Osteocyte (in vitro differentiated cells): ENCODE measurements at places on chromosomes 7 and 10. TPM values are rescaled to one million over a fixed set of nuclear protein-coding genes. Genes with fewer than 3 reads are reported as not detected.

- H3K36me3 ChIP-seq, result no peaks in the 10 kb centered on the region
- no peak overlapping the region for H3K4me3 ChIP-seq
- H3K27me3 ChIP-seq, result no peaks in the 10 kb centered on the region
- H3K27ac ChIP-seq, result no peak overlapping the region
These were observed 304.8 kb downstream of the GFRA1 start for GRCh38 chr10:115968236-115968635.

DNA sequence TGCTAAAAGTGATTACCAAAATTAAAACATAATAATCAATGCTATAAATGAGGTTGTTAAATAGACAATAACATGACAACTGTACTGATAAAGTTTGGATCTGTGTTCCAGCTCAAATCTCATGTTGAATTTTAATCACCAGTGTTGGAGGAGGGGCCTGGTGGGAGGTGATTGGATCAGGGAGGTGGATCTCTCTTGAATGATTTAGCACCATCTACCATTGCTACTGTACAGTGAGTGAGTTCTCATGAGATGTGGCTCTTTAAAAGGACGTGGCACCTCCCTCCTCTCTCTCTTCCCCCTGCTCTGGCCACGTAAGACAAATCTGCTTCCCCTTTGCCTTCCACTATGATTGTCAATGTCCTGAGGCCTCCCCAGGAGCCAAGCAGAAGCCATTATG lies 77.5 kb downstream of the HTR5A start:
- no peak overlapping the region for H3K27ac ChIP-seq
- H3K4me1 ChIP-seq, result no peaks in the 10 kb centered on the region
- no peak for DNase-seq
- no peaks in the 10 kb centered on the region for H3K36me3 ChIP-seq
- peaks cover 4% of the 10 kb centered on the region for H3K27me3 ChIP-seq
- H3K4me3 ChIP-seq, result no peak overlapping the region

DNA sequence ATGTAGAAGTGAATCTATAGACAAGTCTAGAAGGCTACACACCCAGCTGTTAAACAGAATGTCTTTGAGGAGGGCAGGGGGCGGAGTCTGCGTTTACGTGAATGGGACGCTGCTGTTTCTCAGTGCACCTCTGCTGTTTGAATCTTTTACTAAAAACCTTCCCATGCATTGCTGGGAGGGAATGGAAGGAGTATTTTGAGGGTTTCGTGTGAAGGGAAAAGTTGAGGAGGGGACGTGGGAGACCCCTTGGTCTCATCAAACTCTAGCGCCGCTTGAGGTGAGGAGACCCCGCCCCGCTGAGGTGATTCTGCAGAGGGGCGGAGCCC lies 492 bp upstream of the VCL start:
- H3K4me1 ChIP-seq, result peaks cover 36% of the 10 kb centered on the region
- H3K4me3 ChIP-seq, result peak overlapping the region; percentile 90
- H3K36me3 ChIP-seq, result peaks cover 7% of the 10 kb centered on the region
- no peak for DNase-seq
- H3K27ac ChIP-seq, result peak overlapping the region; percentile 84
- H3K27me3 ChIP-seq, result no peaks in the 10 kb centered on the region

GRCh38 chr7:1642291-1642731 lies 27.8 kb upstream of the ELFN1 start:
- no peaks in the 10 kb centered on the region for H3K36me3 ChIP-seq
- no peak overlapping the region for H3K4me3 ChIP-seq
- peaks cover 14% of the 10 kb centered on the region for H3K27me3 ChIP-seq
- H3K27ac ChIP-seq, result no peak overlapping the region

DNA sequence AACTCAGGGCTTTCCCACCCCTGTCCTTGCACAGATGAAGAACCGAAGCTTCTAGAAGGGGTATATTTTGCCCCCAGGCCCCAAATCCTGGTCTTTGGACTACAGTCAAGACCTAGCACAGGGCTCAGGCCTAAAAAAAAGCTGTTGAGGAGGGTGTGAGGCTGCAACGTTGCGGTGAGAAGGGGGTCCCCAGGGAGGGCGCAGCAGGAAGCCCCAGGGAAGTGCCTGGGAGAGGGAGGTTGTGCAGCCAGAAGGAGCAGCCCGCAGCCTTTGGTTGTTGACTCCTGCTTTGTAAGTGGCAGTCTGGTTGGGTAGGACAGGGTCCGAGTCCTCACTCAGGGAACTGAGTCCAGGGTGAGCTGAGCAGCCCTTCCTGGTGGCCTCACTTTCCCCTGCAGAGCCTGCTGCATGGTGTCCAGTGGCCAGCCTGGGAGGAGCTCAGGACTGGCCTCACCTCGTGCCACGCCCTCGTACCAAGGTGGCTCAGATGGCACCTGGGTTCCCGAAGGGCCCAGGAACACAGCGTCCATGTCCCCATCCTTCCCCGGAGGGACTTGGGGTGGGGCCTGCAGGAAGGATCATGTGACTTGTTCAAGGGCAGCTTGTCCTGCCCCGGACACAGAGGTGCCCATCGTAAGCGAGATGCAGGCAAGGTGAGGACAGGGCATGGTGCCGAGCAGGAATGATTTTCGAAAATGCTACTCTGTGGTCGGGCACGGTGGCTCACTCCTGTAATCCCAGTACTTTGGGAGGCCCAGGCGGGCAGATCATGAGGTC lies 166.4 kb upstream of the TNRC18 start:
- no peaks in the 10 kb centered on the region for H3K27me3 ChIP-seq
- no peak overlapping the region for H3K27ac ChIP-seq
- H3K4me1 ChIP-seq, result peaks cover 17% of the 10 kb centered on the region
- H3K36me3 ChIP-seq, result peaks cover 2% of the 10 kb centered on the region
- H3K4me3 ChIP-seq, result no peak overlapping the region

DNA sequence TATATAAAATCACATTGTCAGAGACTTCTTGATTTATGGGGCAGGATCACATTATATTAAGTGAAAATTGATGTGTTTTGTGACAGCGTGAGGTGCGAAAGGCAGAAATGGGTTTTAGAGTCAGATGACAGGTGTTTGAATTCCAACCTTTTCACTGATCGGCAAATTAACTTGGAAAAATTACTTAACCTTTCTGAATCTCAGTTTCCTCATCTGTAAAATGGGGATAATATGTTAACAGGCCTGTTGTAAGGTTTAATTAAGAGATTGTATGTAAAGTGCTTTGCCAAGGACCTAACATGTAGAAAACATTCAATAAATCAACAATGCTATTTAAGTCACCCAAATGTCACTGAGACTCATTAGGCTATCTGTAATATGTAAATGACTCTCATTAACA lies 221.2 kb upstream of the LYZL1 start:
- H3K27me3 ChIP-seq, result peaks cover 7% of the 10 kb centered on the region
- no peaks in the 10 kb centered on the region for H3K36me3 ChIP-seq
- no peak for DNase-seq
- no peak overlapping the region for H3K27ac ChIP-seq

DNA sequence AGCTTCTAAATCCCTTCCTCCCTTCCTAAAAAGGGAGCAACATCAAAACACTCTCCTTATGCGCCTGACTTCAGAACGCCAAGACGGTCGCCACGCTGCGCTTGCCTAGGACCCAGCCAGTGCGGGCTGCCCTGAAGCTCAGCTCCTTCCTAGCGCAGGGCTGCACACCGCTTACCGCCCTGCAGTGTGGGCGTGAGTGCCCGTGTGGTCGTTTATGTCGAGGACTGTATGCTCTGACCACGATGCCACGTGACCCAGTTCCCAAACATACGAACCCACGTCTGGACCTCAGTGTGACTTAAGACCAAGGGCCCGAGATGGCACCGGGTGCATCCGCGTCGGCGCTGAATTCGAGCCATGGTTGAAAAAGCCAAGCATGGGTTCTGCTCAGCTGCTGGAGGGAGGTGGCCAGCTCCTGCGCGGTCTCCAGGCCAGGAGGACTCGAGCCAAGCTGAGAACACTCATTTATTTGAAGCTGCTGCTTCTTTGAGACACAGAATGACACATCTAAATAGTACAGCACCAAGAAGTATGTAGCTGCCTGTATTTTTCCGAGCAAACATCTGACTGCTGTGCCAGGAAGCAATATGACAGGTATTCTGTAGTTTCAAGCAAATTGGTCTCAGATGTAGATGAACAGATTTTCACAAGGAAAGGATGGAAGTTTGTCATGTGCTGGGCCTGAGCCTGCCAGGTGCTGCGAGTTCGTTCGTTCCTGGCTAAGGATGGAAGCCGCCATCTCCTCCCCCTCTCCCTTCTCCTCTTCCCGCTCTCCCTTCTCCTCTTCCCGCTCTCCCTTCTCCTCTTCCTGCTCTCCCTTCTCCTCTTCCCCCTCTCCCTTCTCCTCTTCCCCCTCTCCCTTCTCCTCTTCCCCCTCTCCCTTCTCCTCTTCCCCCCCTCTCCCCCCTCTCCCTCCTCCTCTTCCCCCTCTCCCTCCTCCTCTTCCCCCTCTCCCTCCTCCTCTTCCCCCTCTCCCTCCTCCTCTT lies 184.7 kb downstream of the EBF3 start:
- H3K36me3 ChIP-seq, result no peaks in the 10 kb centered on the region
- no peak overlapping the region for H3K27ac ChIP-seq
- DNase-seq, result no peak
- H3K27me3 ChIP-seq, result no peaks in the 10 kb centered on the region
- no peak overlapping the region for H3K4me3 ChIP-seq

GRCh38 chr10:131670341-131670740 lies 230.5 kb upstream of the PPP2R2D start:
- no peaks in the 10 kb centered on the region for H3K4me1 ChIP-seq
- DNase-seq, result no peak
- no peaks in the 10 kb centered on the region for H3K27me3 ChIP-seq
- no peaks in the 10 kb centered on the region for H3K36me3 ChIP-seq
- H3K27ac ChIP-seq, result no peak overlapping the region

GRCh38 chr7:39541511-39541910 lies 24.7 kb upstream of the YAE1 start:
- peaks cover 26% of the 10 kb centered on the region for H3K27me3 ChIP-seq
- no peaks in the 10 kb centered on the region for H3K4me1 ChIP-seq
- H3K4me3 ChIP-seq, result no peak overlapping the region
- DNase-seq, result no peak

- no peak overlapping the region for H3K27ac ChIP-seq
- H3K4me1 ChIP-seq, result no peaks in the 10 kb centered on the region
- H3K36me3 ChIP-seq, result peaks cover 47% of the 10 kb centered on the region
These were observed 64.4 kb upstream of the RSBN1L start for GRCh38 chr7:77631820-77632219.

GRCh38 chr10:110265573-110266193 lies 39.0 kb downstream of the SMNDC1 start:
- H3K27ac ChIP-seq, result no peak overlapping the region
- H3K27me3 ChIP-seq, result no peaks in the 10 kb centered on the region
- H3K4me3 ChIP-seq, result no peak overlapping the region

DNA sequence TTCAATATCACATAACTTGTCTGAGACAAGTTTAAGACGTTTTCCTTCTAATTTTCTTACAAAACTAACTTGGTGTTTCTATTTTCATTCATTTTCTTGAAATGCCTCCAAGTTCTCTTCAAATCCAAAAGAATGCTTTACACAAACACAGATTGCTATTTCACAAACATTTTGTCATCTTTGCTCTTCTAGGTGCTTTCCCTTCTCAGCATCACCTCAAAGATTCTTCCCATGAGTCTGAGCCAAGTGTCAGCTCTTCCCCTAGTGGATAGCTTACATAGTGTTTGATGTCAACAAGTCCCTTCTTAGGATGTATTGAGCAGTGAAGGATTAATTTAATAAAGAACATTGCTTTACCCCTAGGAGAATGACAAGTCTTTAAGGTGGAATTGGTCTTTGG lies 38.1 kb upstream of the SEMA3A start:
- peaks cover 21% of the 10 kb centered on the region for H3K4me1 ChIP-seq
- H3K27me3 ChIP-seq, result no peaks in the 10 kb centered on the region
- no peak overlapping the region for H3K4me3 ChIP-seq
- H3K36me3 ChIP-seq, result no peaks in the 10 kb centered on the region

DNA sequence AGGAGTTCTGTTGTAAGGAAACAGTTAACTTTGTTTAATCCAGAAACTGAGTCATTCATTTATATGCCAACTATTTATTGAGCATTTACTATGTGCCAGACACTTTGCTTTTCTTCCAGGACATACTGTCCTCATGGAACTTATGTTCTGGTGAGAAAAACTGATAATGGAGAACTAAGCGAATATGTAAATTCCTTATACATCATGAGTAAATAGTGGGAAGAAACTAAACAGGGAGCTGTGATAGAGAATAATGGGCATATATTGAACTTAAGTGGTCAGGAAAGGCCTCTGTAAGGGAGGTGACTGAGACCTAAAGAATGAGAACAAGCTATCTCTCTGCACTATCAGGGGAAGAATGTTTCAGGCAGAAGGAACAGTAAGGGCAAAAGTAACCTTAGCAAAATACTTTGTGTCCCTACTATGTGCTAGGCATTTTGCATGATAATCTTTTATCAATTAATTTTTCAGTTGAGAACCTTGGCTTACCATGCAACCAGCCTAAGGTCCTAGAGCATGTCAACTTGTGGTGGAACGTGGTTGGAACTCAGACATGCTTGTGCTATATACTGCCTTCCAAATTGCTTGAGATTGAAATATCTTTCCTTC lies 45.4 kb downstream of the ST7 start:
- no peak for DNase-seq
- peak overlapping the region; percentile 87 for H3K27ac ChIP-seq
- H3K27me3 ChIP-seq, result no peaks in the 10 kb centered on the region
- no peak overlapping the region for H3K4me3 ChIP-seq

GRCh38 chr10:97812696-97813095 lies 36.9 kb upstream of the GOLGA7B start:
- no peak for DNase-seq
- no peak overlapping the region for H3K4me3 ChIP-seq
- peaks cover 4% of the 10 kb centered on the region for H3K4me1 ChIP-seq
- peaks cover 7% of the 10 kb centered on the region for H3K27me3 ChIP-seq
- no peaks in the 10 kb centered on the region for H3K36me3 ChIP-seq
- H3K27ac ChIP-seq, result no peak overlapping the region

DNA sequence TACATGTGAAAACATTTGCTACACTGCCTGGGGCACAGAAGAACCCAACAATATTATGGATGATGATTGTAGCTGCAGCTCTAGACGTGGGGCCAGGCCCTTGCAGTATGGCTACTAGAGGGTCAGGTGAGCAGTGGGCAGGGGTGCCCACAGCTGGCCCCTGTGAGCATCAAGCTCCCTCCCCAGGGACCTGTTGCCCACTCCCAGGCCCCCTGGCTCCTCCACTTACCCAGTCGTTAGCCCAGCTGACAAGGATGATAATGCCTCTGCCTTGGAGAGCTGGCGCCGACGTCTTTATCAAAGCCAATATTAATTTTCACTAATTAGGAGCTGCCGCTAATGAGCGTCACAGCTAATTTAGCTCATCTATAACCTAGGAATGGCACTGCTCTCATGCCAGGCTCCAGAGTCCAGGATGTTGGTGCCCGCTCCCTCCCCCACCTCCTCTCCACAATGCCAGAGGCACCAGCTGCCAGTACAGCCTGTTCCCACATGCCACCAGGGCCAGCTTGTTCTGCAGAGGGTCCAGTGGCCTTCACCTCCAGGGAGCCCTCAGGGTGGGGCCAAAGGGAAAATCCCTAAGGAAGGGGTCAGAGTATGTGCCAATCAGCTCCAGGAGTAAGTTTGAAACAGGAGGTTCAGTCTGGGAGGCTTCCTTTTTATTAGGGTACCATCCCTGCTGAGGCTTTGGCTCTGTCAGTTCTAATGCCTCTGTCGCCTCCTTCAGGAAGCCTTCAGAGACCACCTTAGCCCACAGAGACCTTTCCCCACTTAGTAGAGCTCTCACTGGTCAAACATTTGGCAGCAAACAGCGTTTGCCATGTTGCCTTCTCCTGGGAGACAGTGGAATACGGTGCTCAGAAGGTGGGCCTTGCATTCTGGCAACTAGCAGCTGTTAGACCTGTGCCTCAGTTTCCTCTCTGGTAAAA lies 77.2 kb downstream of the CDH23 start:
- peaks cover 36% of the 10 kb centered on the region for H3K27me3 ChIP-seq
- H3K4me3 ChIP-seq, result no peak overlapping the region
- no peak for DNase-seq
- H3K4me1 ChIP-seq, result no peaks in the 10 kb centered on the region

GDI2 gene
- total RNA-seq, result 229 and 232 TPM in 2 replicates

TMEM213 gene
- not detected in 2 replicates for total RNA-seq

CNPY1 gene
- not detected in 2 replicates for total RNA-seq

ENKUR gene
- 0.62 and 1.6 TPM in 2 replicates for total RNA-seq
